ENCODE measurements at places on chromosomes 13 and 19.

- no peak for DNase-seq
Measured at GRCh38 chr13:33101835-33102234, 85.6 kb downstream of the KL start.

DNA sequence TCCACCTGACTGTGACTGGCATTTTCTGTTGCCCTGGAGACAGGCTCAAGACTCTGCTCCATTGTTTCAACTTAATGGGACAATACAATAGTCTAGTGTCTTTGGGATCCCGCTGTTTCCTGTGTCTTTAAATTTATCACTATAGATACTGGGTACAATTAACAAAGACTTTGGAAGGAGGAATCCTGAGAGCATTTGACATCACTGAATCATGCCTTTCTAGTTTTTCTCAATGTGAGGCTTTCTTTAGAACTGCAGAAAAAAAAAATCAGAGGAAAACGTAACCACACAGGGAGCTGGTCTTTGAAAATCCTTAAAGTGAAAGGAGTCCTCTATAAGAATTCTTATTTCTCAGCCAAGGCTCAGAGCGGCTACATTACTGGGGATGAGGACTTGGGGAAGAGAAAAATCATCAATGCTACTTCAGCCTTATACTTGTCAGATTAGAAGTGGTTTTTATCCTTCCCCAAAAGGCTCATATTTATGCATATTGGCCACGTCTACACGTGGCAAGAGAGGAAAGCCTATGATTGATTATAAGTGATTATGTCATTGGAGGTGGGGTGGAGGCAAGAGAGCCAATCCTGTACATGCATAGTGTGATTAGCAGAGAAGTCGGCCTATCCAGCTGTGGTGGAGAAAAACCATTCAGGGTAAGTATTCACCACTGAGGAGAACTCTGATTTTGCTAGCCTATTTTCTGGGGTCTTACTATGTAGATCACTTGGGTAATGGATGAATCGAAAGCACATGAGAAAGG is 34.4 kb upstream of the UBL3 start:
- DNase-seq, result no peak

DNA sequence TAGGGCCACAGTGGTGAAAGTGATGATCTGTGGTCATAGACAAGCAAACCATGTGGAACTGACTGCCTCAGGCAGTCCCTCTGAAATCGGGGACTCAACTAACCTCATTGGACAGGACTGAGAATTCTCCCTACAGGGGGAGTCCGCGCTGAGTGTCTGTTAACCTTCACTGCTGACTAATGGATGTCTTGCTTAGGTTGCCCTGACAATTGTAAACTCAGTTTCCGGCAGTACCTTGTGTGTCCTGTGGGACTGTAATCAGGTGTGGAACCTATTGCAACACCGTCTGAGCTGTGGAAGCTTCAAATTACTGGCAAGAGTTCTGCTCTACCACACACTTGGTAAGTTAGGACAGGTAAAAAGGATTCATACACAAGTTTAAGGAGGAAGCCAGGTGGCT is 21.8 kb downstream of the ZNF77 start:
- DNase-seq, result no peak

DNA sequence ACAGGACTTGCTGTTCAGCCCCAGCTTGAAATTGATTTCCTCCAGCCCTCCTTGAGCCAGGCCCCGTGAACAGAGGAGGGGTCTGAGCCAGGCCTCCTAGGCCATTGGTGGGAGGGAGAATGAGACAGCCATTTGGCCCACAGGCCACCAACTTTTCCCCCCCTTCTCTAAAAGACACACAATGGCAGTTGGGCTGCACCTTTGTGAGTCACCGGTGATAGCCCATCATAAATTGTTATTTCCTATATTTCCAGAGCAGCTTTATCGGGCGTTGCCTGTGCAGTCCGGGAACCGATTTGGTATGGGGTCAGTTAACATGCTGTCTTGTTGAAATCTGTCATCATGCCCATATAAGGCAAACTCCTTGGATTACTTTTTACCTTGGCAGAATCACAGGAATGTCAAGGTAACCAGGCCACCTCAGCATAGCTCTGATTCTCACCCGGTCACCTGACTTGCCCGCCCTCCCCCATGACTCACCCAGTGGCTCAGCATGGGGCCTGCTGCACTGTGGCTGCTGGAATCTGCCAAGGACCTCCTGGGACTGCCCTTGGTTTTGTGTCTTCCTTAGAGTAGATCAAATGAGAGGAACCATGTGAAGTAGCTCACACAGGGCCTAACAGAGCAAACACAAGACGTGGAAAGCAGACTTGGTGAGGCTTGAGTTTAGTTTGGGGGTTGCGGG is 36.1 kb downstream of the ACTN4 start:
- DNase-seq, result no peak

GRCh38 chr13:49042476-49042875 is 66.8 kb downstream of the FNDC3A start:
- DNase-seq, result no peak

- DNase-seq, result no peak
Measured at GRCh38 chr13:111303559-111303958, 16.9 kb upstream of the TEX29 start.

- DNase-seq, result no peak
Measured at GRCh38 chr13:93244141-93244917, 17.7 kb downstream of the GPC6 start.

- DNase-seq, result no peak
Measured at GRCh38 chr13:62920159-62920558, 1504.5 kb upstream of the PCDH20 start.

DNA sequence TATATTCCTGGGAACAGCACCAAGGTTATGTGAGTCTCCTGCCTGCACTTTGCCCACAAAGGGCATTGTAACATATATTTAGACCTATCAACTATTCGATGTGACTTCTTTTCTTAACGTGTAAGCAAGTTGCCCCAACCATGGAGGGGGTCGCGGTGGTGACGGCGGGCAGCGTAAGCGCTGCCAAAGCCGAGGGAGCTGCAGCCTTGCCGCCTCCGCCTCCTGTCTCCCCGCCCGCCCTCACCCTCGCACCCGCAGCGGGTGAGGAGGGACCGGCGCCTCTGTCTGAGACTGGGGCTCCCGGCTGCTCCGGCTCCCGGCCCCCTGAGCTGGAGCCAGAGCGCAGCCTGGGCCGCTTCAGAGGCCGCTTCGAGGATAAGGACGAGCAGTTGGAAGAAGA is 59.0 kb downstream of the ZNF676 start:
- no peak for DNase-seq

GRCh38 chr13:98401934-98402333 is 175.0 kb downstream of the STK24 start:
- no peak for DNase-seq

GRCh38 chr13:110726726-110727125 is 13.2 kb downstream of the ING1 start:
- peak; percentile 34 for DNase-seq

DNA sequence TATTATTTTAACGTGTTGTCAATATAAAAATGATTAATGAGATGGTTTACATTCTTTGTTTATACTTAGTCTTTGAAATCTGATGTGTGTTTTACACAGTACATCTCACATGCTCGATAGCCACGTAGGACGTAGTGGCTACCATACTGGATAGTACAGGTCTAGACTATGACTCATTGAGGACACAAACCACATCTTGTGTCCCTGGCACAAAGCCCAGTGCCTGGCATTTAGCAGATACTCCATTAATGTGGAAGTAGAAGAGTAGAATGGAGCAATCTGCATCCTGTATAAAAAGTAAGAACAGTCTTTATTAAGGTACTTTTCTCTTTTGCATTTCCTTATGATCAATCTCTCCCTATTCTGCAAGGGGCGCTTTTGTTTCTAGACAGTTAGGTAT is 49.0 kb upstream of the FRY start:
- no peak for DNase-seq

GRCh38 chr13:111469916-111470506 is 149.6 kb downstream of the TEX29 start:
- DNase-seq, result no peak

- DNase-seq, result no peak
Measured at GRCh38 chr19:31770223-31770622, 421.0 kb upstream of the TSHZ3 start.

- DNase-seq, result no peak
Measured at GRCh38 chr13:23811366-23812062, 77.7 kb downstream of the MIPEP start.

GRCh38 chr13:26548205-26548765 is 9.2 kb upstream of the WASF3 start:
- no peak for DNase-seq

DNA sequence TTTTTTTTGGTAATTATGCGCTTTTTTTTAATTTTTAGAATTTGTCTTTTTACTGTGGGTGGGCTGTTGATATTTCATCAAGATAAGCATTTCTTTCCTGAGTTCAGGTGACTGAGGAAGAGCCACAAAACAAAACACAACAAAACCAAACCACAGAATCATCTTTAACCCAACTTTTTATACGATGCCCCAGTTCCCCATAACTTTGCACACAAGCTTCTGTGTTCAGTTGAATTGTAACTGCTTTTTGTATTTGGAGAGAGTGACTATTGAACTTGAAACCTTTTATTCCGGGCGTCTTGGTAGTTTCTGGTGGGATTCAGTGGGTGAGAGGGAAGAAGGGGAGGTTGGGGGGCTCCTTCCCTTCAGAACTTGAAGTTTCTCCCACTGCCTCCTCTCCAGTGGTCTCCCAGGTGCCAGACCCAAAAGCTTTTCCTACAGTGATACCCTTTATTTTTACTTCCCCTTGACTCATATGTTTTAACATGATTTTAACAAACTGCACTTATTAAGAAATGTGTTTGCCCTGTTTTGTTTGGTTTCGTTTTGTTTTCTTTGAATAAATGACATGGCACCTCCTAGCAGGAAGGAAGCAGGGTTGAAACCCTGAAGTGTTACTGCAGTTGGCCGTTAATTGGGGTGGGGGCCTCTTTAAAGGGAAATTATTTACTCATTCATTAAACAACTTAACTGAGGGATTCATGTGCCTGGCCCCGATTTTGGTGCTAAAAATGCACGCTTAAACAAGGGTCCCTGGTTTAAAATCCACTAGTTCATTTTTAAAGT is 2.7 kb upstream of the CCDC97 start:
- DNase-seq, result no peak

DNA sequence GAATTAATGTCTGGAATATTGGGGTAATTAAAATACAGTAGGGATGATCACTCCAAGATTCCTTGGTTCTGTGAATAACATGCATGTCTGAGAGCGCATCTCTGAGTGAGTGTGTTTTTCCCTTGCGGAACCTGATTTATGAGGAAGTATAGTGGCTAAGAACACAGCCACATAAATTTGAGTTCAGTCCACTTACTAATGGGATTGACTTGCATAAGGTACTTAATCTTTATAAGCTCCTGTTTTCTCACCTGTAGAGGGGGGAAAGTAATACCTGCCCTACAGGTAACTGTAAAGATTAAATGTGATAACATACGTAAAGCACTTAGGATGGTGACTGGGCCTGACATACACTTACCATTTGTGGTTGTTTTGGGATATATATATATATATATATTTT is 60.8 kb downstream of the KLF5 start:
- no peak for DNase-seq

- no peak for DNase-seq
Measured at GRCh38 chr13:39510316-39510695, 92.7 kb downstream of the LHFPL6 start.

- no peak for DNase-seq
Measured at GRCh38 chr13:32309312-32310133, 5.6 kb downstream of the ZAR1L start.

DNA sequence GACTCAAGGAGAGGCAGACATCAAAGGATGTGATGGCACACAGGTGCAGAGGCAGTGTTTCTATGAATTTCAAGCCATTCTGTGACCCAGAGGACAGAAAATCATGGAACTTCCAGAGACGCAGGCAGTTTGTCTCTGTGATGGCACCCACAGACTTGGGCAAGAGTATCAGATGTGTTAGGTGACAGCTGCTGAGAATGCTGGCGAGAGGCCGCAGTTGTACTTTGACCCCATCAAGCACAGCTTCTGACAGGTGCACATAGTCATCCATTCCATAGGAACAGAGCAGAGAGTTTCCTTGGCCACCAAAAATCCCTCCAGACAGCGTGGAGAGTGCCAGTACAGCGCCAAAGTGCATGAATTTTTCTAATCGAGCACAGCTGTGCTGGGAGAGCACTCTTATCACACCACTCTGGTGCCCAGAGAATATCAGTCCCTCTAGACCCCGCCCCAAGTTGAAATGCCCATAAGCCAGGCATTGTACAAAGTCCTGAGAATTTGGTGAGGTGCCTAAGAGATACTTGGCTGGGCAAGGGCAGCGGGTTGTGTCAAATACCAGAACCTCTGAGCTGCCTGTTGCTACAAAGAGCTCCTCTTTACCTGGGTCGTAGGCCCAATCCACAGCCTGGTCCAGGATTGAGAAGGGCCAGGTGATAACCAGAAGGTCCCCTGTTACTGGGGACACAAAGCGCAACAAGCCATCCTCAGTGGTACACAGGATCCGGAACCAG is 12.4 kb downstream of the WDR87 start:
- DNase-seq, result no peak

DNA sequence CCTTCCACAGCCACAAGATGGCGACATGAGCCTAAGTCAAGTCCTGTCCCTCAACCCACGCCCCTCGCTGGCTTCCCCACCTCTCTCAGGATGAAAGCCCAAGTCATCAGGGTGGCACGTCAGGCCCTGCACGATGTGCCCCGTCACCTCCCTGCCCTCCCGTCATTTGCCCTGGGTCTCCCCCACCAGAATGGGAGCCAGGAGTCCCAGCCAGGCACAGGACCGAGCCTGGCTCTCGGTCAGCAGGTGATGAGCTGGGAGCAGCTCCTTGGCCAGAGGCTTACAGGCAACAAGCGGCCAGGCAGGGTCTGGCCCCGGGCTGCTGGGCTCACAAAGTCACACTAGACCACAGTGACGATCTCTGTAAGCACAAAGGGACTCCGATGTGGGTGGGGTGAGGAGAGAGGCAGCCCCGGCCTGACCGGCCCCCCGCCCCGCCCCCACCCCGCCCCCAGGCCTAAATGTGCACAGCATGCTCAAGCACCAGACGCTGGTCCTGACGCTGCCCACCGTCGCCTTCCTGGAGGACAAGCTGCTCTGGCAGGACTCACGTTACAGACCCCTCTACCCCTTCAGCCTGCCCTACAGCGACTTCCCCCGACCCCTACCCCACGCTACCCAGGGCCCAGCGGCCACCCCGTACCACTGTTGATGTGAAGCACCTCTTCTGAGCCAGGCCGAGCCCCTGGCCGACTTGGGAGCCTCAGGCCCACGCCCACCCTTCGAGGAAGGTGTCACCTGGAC is 7.3 kb downstream of the MRPL4 start:
- DNase-seq, result peak; percentile 57

- DNase-seq, result no peak
Measured at GRCh38 chr19:46995492-46995891, 24.1 kb upstream of the NPAS1 start.

DNA sequence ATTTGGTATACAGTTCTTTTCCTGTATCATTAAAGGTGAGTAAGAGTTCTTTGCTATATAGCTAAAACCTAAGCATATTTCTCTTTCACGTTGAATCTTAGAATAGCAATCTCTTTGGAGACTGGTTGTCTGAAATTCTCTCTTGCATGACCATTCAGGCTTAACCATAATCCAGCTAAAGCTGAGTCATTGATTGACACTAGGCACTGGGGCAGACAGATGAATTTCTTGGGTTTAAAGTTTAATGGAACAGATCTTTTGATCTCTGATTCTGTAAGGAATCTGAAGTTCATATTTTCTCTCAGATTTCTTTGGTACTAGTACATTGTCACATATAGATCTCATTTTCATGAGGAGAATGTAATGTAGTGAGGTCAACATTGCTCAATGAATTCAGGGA is 397.3 kb upstream of the MIR17HG start:
- no peak for DNase-seq

Data from germinal center (tissue), 1 donor.